ENCODE measurements at places on chromosomes 6 and 20.

DNA sequence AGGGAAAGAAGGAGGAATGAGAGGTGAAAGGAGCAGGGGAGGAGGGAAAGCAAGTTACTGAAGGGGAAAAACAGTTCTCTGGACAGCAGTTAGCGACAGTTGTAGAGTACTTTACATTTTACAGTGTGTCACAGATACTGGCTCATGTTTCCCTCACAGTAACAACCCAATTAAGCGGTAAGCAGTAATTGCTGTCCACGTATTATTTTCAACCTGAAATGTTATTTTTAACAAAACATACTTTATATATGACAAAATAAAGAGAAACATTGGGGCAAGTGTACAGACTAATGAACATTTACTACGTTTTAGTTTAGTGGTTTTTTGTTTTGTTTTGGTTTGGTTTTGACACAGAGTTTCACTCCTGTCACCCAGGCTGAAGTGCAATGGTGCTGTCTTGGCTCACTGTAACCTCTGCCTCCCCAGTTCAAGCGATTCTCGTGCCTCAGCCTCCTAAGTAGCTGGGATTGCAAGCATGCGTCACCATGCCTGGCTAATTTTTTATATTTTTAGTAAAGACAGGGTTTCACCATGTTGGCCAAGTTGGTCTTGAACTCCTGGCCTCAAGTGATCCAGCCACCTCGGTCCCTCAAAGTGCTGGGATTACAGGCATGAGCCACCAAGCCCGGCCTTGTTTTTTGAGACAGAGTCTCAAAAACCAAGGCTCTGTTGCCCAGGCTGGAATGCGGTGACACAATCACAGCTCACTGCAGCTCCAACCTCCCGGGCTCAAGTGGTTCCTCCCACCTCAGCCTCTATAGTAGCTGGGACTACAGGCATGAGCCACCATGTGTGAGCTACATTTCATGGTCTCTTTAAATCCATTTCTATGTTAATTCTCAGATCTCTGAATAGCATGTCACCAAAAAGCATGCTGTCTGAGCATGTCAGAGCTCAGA is 22.6 kb upstream of the BTN3A2 start:
- no peak for DNase-seq

GRCh38 chr6:99130897-99131873 is 183.4 kb upstream of the FBXL4 start:
- no peak for DNase-seq

- no peak for DNase-seq
Observed at GRCh38 chr6:138728662-138729061, 44.9 kb upstream of the CCDC28A start.

GRCh38 chr6:18601516-18602020 is 214.4 kb downstream of the RNF144B start:
- no peak for DNase-seq

DNA sequence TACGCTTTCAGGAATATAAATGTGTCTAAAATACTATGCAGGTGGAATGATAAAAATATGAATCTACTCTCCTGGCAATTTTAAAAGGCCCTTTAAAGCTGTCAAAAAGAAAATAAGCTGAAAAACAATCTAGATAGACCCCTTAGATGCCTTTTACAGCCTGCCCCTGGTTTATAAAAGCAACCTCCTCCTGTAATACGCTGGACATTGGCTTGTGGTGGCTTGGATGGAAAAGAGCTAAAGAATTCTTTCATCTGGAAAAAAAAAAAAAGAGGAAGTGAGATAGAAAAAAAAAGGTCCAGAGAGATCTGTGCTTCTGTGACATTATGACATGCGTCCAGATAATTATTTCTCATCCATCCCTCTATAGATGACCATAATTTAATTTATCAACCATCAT is 115.9 kb upstream of the NRSN1 start:
- no peak for DNase-seq

DNA sequence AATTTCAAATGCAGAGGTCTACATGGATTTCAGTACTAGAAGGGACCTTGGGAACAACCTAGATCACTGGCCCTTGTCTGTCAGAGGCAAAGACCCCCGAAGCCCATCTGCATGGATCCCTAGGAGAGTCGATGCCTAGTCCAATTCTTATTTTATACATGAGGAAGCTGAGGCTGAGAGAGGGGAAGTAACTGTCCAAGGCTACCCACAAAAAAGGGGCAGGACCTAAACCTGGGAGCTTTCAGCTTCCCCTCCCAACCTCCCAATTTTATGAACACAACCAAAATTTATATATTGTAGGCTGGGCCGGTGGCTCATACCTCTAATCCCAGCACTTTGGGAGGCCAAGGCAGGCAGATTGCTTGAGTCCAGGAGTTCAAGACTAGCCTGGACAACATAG is 73.2 kb downstream of the TRERF1 start:
- no peak for DNase-seq

DNA sequence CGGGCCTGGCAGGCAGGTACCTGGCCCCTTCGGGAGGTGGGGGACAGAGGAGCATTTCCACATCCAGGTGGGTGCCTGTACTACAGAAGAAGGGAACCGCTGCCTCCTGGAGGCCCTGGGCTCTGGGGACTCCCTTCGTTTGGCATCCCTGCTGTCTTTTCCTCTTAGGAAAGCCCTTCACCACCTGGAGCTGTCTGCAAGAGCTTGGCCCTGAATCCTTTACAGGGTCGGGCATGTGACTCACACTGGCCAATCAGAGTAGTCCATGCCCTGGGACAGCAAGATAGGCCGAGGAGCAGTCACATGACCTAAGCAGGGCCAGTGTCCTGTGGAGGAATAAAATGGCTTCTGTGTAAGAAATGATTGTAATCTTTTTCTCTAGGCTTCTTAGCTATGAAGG is 224.9 kb downstream of the ANKRD60 start:
- DNase-seq = no peak

GRCh38 chr6:121857551-121857950 is 422.1 kb downstream of the GJA1 start:
- DNase-seq = no peak

DNA sequence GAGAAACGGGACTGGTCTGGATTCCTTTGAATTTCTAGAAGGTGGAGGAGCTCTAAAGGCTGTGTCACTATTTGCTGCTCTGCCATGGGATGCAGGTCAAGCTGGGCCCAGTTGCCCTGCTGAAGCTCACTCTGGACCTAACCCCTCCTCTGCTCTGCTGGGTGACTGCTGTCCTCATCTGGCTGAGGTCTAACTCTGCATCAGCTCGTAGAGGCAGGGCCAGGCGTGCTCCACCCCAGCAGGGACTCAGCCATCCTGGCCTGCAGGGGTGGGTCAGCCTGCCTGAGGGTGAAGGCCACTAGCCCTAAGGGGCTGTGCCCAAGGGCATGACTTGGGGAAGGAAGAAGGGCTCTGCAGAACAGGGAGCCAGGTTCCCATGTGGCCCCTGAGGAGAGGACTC is 852 bp downstream of the CST4 start:
- no peak for DNase-seq

GRCh38 chr6:122712093-122712447 is 67.4 kb upstream of the FABP7 start:
- DNase-seq = no peak

- DNase-seq = no peak
Observed at GRCh38 chr20:24257171-24257570, 212.3 kb upstream of the SYNDIG1 start.

DNA sequence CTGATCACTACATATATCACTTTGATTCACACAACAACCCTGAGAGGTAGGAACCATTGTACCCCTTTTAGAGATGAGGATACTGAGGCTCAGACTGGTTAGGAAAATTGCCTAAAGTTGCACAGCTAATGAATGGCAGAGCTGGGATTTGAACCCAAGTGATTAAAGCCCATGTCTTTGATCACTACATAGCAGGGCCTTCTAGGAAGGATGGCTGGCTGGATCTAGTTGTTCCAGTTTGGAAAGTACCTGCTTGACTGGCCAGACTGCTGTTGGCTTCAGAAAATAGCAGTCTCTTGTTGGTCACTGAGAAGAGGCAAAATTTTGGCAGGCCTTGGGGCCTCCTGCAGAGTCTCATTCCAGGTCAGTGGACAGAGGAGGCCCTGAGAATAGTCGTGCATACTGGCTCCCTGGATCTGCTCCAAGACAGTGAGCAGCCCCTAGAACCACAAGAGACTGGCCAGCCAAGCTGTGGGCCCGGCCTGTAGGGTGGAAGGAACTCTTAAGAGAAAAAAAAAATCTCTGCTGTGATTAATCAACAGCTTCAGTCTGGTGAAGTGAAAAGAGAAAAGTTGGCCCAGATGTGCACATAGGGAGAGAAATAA is 17.5 kb downstream of the PPARD start:
- no peak for DNase-seq

- DNase-seq = no peak
Observed at GRCh38 chr20:63435552-63435951, 36.9 kb downstream of the KCNQ2 start.

DNA sequence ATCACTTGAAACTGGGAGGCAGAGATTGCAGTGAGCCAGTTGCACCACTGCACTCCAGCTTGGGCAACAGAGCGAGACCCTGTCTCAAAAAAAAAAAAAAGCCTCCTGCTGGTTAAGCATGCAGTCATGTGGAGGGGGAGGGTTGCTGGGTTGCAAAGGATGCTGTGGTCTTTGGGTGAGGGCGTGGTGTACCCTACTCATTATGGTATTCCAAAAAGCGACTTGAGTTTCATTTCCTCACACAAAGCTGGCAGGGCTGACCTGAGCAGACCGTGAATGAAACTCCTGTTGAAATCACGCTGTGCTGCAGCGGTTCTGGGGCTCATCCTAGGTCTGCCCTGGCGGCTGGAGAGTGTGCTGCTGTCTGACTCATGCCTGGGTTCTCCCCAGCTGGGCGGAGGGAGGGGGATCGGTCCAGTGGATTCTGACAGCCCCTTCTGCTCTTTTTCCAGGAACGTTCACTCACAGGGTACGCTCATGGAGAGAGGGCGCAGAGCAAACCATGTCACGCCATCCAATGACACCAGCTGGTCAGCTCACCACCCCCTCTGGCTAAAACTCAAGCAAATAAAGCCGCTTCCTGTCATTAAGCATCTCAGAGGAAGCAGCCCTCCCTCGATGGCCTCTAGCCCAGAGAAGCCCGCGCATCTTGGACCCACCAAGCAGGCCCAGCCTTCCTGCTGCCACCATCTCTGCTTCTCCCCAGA is 166.2 kb downstream of the SCML4 start:
- no peak for DNase-seq

DNA sequence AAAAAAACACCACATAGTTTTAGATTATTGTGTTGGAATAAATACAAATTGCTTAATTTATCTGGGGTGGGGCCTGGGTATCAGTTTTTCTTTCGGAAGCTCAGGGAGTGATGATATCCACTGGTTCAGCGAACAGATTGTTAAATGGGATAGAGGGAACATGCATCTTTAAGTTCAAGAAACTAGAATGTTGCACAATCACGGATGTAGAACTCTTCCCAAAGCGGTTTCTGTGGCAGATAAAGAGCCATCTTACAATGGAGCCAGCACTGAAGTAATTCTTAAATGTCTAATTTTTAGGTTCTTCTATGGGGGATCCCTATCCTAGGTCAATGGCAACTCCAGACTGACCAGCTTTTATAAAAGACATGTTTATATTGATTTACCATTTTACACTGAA is 9.7 kb upstream of the RMND1 start:
- DNase-seq = no peak

GRCh38 chr20:23966927-23967615 is 21.5 kb downstream of the GGTLC1 start:
- no peak for DNase-seq

DNA sequence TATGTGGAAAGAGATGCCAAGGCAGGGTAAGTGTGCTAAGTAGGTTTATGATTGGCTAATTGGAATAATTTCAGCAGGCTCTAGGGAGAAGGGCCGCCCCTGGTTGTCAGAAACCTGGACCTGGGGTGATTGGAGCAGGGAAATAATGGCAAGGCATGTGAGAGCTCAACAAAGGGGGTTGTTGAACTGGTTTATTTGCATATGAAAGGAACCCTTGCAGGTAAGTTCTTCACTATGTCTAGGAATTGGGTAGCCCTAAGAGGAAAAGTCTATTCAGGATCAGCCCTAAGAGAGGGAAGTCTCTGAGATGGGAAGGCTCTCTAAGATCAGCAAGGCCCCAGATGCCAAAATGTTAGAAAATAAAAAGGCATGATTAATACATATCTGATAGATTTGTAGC is 175.4 kb upstream of the PRND start:
- no peak for DNase-seq

GRCh38 chr20:40687384-40688128 is 1.5 kb downstream of the MAFB start:
- DNase-seq = no peak

DNA sequence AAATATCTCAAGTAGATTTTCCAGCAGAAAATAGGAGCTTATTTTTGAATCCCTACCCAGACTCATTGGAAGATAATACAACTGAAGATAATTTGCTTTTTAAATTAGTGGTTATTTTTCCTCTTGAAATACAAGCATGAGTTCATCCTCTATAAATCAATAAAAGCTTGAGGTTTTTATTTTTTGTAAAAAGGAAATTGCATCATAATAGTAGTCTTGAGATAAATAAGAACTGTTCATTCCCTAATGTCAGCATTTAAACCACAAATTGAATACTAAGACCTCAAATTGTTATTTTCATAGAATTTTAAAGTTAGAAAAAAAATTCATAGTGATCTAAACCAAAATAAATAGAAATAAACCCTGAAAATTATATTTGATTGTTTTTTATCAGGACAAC is 719.1 kb downstream of the CD109 start:
- DNase-seq = no peak

- no peak for DNase-seq
Observed at GRCh38 chr6:112787371-112787770, 440.2 kb downstream of the RFPL4B start.

DNA sequence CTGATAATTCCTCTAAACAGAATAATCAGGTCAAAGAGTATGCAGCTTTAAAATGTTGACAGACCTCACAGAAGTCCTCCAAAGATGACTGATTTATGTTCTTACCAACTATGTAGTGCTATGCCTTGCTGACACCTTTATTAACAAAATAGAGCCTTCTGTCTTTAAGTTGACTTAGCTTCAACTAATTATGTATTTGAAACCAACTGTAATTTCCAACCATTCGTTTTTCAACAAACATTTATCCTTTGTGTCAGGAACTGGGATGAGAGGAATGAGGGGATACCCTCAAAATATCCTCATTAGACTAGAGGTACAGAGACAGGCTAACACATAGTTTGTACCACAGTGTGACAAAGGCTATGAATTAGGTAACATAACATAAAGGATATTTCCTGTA is 186.2 kb upstream of the ZNF217 start:
- DNase-seq = no peak

DNA sequence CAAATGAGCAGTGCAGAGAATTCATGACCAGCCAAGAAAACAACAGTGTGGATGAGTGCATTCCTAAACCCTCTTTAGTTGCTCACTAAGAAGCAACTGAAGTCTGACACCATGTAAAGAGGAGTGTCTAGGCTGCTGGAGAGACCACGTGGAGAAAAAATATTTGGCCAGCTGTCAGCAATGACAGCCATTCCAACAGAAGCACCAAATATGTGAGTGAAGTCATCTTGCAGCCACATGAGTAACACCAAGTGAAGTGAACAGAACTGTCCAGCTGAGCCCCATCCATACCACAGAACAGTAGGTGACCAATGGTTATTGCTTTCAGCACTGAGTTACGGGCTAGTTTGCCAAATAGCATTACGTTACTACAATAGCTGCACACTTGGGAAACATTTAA is 89.4 kb downstream of the TBXT start:
- DNase-seq = no peak
